ENCODE measurements at places on chromosomes 5 and 9.

DNA sequence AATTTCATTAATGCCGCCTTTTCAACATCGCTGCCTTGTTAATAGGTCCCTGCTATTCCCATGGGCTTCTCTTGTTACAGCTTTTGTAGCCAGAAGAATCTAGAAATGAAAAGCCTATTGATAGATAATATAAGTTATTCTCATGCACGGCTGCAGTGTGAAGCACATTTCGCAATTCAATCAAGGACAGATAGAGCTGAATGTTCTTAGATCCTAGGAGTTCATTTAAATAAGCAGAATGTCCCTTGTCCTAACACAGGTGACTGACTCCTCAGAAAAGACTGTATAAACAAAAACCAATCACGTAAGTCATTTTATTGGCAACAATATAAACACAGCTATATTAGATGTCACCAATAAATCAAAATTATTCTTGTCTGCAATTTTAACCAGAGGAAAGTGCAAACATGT, 9.4 kb downstream of the GLIS3 start:
- no peak for DNase-seq

GRCh38 chr5:131242728-131243255, 21.1 kb upstream of the CDC42SE2 start:
- DNase-seq: no peak

GRCh38 chr5:76715736-76716455, at the start of gene F2R:
Gene F2R (plus strand): TSS chr5:76716126. CDS start chr5:76716308, 182 bp downstream.
- peak; percentile 50 for DNase-seq

DNA sequence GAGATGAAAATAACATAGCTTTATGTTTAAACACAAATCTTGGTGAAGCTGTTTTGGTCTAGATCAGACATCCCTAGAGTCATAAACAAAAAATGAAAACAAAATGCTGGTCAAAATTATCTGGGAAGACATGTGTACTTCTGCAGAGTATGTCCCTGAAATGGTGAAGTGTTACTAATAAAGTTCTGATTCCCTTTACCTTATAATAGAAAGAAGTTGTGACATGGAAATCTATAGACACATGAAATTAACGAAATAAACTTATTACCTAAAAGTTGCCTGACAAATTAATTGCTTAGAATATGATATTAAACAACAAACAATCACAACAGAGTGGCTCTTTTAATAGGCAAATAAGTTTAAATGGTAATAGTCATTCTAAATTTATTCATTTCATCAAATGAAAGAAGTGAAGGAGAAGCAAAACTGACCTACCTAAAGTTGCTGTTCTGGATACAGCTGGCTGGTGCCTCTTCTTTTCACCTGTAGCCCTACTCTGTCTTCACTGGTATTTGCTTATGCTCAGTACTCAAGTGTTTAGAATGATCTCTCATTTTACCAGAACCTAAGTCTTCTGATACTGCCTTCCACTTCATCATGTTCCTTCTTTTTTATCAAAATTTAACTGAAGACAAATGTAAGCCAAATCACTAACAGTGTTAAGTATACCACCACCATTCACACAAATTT, 38.8 kb downstream of the FNIP1 start:
- no peak for DNase-seq

DNA sequence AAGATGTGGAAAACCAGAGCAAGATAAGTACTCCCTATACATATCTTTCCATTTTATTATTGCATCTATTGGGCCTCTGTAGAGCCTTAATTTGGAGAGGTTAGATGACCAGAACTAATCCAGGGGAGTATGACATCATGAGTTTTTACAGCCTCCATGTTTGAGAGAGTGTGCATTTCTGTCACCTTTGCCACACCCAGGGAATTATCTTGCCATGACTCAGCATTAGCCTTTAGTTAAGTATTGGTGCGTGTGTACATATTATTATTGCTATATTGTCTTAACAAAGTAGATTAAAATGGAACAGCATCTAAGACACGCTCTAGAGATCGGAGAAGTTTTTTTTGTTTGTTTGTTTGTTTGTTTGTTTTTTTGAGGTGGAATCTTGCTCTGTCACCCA, 27.6 kb downstream of the DIMT1 start:
- no peak for DNase-seq

DNA sequence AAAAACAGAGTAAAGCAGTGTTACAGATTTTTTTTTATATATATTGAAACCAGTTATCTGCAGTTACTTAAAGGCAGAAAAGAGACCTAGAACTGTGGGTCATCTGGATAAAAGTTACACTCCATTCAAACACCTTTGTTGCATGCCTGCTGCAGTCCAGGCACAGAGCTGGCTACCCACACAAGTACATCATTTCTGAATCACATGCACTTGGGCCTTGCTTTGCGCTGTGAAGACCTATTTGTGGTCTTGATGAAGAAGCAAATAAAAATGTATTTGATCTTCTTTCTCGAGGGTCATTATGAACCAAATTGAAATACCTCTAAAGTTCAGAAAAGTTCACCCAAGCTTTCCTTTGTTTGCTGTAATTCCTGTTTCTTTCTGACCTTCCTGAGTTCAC, 503.0 kb upstream of the ZNF608 start:
- no peak for DNase-seq

GRCh38 chr5:97943036-97943435, 760.0 kb upstream of the RIOK2 start:
- no peak for DNase-seq

DNA sequence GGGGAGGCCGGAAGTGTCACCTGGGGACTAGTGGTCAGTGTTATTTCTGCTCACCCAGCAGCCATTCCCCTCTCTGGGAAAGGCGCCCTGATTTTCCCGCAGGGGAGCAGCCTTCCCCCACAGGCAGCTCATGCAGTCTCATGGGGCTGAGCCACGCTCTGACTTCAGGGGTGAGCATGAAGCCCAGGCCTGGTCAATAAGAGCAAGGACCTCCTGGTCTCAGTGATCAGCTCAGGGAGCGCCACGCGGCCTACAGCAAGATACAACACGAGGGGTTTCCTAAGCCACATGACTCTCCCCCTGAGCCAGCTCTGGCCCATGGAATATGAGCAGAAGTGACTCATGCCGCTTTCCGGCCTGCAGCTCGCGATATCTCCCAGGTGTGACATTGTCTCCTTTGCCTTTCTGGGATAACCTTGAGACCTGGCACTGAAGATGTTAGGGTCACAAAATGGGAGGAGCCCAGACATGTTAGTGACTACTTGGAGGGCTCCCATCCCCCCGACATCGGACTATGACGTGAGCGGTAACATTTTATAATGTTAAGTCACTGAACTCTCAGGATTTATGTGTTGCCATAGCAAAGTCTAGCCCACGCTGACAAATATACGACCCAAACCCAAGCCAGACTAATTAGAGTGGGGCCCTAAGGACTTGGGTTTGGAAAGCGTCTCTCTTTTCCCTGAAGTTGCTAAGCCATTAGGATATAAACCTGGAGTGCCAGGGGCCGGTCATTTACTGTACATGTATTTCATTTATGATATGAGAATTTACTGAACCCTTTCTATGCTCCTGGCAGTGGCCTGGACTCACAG, 46.5 kb upstream of the GFPT2 start:
- DNase-seq: no peak

GRCh38 chr5:32163785-32164184, 10.3 kb downstream of the GOLPH3 start:
- no peak for DNase-seq

GRCh38 chr9:20028849-20029231, 240.0 kb upstream of the SLC24A2 start:
- DNase-seq: no peak

DNA sequence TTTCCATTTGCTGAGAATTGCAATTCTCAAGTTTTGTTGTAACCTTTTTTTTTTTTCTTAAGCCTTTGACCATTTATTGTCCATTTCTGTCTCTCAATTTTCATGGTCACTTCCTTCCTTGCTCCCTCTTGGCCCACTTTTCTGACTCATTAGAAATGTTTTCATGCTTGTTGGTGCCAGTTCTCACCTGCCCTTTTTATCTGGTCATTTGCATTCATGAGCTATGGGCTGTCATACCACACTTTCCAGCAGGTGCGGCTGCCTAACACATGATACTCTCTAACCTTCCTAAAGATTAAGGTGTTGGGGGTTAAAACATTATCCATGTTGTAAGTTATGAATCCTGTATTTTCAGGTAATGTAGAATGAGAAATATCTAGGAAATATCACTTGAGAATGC, 150.5 kb upstream of the TLX3 start:
- DNase-seq: no peak

DNA sequence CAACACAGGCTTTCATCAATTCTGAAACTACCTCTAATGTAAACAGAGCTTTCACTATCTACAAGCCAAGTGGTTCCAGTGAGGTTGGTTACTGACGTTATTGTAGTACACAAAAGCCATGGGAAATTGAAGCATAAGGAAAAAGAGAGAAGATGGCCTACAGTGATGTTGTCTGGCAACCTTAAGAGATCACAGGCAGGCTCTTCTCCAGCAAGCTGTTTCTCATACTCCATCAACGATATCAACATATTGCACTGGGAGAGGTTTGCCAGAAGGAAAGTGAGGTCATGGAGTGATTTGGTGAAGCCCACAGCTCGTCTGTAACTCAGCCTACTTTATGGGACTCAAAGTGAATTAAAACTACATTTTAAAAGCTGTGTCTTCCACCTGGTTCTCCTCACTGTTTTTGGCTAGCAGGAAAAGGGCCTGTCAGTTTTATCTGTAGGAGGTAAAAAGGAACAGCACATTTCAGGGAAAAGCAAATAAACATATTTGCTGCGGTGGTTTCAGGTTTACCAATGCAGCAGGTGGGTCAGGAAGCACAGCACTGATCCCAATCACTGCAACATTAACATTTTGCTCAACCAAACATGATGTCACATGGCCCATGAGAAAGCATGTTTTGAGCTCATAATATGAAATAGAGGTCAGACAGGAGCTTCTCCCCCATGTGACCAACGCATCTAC, 72.9 kb downstream of the ARSB start:
- no peak for DNase-seq

DNA sequence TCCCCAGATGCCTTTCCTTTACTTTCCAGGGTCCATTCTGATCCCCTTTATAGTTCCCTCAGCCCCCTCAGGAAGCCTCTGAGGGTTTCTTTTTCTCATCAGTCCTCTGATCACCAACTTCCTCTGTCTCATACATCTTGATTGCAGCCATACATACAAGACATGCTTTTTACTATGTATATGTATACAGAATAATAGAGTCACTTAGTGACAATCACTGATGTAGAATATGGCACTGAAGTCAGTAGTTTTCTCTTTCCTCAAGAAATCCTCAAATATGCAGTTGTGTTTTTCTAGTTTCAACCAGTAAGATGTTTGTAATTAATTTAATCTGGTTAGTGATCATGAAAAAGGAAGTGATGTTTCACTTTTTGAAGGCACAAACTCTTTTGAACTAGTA, 364.1 kb downstream of the MAN2A1 start:
- DNase-seq: no peak

DNA sequence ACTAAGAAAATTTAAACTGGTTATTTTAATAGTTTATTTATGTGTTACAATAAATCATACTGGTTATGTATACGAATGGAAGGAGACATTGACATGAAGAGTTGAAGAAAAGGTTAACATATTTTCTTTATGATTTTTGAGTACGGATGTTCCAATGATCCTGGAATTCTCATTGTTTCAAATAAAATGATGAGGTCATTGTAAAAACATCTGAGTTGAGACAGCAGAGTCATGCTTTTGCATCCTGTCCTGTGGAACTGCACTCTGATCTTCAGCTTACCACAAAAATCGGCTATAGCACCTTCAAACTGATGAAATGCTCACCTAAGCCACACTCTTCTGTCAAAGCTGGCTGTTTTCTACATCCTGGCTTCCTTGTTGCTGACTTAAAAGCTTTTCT, 67.8 kb downstream of the PTCD2 start:
- no peak for DNase-seq

DNA sequence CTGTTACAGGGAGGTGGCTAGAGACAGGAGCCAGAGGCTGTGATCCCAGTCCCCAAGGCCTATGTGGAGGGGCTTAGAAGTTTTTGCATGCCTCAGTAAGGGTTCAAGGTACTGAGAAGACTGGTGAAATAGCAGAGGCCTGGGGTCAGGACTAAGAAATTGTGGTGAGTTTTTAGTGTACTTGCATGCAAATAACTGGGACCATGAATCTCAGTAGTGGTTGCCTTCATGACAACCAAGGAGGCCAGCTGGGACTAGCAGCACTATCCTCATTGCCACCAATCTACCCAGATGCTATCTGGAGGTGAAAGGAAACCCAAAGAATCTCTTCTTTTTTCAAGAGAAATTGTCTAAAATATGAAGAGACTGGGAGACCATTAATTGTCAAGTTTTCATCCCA, 395.1 kb downstream of the CETN3 start:
- DNase-seq: no peak
